ENCODE measurements at places on chromosomes 4 and X. TPM values are rescaled to one million over a fixed set of nuclear protein-coding genes. Genes with fewer than 3 reads are reported as not detected.

GRCh38 chr4:83043801-83044407, 8.9 kb downstream of the COPS4 start:
- DNase-seq: no peak
- no peaks in the 10 kb centered on the region for H3K4me1 ChIP-seq
- peaks cover 5% of the 10 kb centered on the region for H3K36me3 ChIP-seq
- no peak overlapping the region for H3K27ac ChIP-seq
- no peaks in the 10 kb centered on the region for H3K27me3 ChIP-seq
- H3K4me3 ChIP-seq: no peak overlapping the region

- no peak overlapping the region for H3K27ac ChIP-seq
- no peak overlapping the region for H3K4me3 ChIP-seq
- peaks cover 6% of the 10 kb centered on the region for H3K36me3 ChIP-seq
- H3K4me1 ChIP-seq: peaks cover 20% of the 10 kb centered on the region
- H3K27me3 ChIP-seq: no peaks in the 10 kb centered on the region
Observed at GRCh38 chrX:9867226-9867625, 81.0 kb downstream of the SHROOM2 start.

DNA sequence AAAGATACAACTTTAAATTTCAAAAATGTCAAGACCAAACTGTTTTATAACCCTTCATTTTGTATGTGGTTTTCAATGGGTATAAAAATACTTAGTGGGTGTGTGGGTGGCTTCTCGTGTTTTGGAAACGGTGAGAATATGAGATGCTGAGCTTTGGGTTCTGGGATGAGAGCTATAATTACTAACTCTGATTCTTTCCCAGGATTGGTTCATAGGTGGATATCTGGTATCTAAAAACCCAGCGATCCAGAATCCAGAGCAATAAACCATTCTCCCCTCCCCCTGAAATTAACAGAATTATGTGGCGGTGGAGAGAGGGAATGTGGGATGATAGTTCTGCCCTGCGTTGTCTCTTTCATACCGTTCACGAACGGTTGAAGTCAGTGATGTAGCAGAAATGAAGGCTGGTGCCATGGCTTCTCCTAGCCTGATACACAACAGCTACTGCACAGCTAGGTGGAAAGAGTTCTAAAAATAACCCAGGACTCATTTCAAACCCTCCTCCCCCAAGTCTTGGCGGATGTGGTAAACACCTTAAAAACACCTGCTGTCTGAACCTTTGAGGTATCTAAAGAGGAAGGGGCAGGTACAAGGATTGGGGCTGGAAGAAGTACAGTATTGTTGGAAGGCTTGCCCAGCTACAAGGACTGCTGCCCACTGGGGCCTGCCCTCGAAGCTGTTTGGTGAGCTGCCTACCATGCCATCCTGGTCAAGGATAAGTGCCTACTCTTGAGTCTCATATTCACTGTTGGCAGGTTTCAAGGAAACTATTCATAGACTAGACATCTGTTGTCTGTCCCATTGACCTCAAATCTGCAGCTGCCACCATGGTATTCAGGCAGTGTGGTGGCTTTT, 44.5 kb downstream of the SEPTIN11 start:
- H3K4me1 ChIP-seq: no peaks in the 10 kb centered on the region
- H3K36me3 ChIP-seq: peaks cover 29% of the 10 kb centered on the region
- H3K27me3 ChIP-seq: no peaks in the 10 kb centered on the region
- no peak for DNase-seq
- no peak overlapping the region for H3K27ac ChIP-seq
- H3K4me3 ChIP-seq: no peak overlapping the region

DNA sequence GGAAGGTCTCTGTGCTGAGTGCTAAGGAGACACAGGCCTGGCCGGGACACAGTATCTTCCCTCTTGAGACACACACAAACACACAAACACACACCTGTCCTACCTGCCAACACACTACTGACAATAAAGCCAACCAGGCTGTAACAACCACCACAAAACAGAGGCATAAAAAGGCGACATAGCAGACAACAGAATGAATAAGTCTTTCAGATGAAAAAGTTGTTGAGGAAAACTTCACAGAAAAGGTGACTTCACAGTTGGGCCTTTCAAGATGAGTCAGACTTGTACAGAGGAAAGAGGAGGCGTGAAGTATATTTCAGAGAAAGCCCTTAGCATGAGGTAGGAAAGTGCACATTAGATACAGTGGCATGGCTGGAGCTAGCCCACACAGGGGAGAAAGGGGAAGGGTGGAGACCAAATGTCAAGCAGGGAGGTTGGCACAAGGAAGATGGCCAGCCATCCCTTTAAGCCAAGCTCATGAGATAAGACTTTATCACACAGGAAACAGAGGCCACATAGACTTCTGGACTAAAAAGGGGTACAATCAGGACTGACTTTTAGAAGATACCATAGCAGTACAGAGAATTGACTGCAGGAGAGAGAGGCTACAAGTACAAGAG, 54.0 kb downstream of the SLC9A7 start:
- H3K4me1 ChIP-seq: no peaks in the 10 kb centered on the region
- peaks cover 8% of the 10 kb centered on the region for H3K36me3 ChIP-seq
- no peak for DNase-seq
- H3K27me3 ChIP-seq: no peaks in the 10 kb centered on the region
- H3K4me3 ChIP-seq: no peak overlapping the region

DNA sequence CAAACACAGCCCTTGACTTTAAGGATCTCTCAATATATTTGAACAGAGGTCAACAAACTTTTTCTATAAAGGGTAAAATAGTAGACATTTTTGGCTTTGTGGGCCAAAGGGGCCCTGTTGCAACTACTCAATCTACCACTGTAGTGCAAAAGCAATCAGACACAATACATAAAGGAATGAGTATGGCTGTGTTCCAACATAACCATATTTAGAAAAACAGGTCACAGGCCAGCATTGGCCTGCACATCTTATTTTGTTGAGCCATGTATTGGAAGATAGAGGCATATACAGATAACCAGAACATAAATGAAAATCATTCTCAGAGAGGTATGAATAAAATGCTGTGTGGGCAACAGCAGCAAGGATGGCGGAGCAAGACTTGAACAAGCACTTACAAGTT, 49.8 kb downstream of the MID1 start:
- no peak overlapping the region for H3K27ac ChIP-seq
- H3K36me3 ChIP-seq: peaks cover 10% of the 10 kb centered on the region
- H3K27me3 ChIP-seq: no peaks in the 10 kb centered on the region

DNA sequence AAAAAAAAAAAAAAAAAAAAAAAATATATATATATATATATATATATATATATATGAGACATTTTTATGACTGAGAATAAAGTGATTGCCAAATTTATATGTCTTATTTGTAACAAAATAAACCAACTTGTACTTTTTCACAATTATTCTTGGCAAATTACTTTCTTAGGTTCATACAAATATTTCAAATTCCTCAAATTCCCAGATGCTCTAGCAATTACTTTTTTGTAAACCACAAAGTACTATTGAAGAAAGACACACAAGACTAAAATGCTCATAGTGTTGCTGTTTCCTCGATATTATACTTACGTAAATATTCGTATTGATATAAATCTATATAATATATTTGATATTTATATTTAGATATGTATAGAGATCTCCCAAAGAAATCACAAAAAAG, 390.0 kb downstream of the FAT4 start:
- H3K27ac ChIP-seq: no peak overlapping the region
- H3K27me3 ChIP-seq: no peaks in the 10 kb centered on the region
- H3K36me3 ChIP-seq: no peaks in the 10 kb centered on the region
- no peak overlapping the region for H3K4me3 ChIP-seq
- H3K4me1 ChIP-seq: no peaks in the 10 kb centered on the region

- H3K4me3 ChIP-seq: no peak overlapping the region
- peak overlapping the region; percentile 64 for H3K27ac ChIP-seq
- no peak for DNase-seq
- no peaks in the 10 kb centered on the region for H3K36me3 ChIP-seq
- peaks cover 45% of the 10 kb centered on the region for H3K27me3 ChIP-seq
- peaks cover 4% of the 10 kb centered on the region for H3K4me1 ChIP-seq
Observed at GRCh38 chrX:150357790-150358189, 5.3 kb upstream of the MAMLD1 start.

Gene IL21
- total RNA-seq: not detected

Measured in progenitor cell of endocrine pancreas (in vitro differentiated cells).